OCI-M1 (cell line): ENCODE measurements at places on chromosomes 5 and 9.

DNA sequence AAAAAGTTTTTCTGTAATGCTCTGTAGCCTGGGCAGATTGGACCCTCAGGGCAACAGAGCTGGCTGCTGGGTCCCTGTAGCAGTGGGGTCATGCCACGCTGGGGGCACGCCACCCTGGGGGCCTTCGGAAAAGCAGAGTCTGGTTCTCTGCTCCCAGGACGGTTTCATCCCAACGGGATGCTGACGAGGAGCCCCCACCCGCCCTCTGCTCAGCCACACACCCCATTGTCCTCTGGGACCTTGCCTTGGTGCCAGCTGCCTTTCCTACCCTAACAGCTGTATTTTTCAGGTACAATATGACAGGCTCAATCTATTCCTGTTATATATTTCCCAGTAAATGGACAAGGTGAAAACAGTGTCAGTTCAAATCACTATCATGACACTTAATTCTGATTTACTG is 29.0 kb upstream of the MVB12B start:
- DNase-seq, result no peak

GRCh38 chr5:179886190-179886911 is 21.3 kb downstream of the TBC1D9B start:
- DNase-seq, result no peak

DNA sequence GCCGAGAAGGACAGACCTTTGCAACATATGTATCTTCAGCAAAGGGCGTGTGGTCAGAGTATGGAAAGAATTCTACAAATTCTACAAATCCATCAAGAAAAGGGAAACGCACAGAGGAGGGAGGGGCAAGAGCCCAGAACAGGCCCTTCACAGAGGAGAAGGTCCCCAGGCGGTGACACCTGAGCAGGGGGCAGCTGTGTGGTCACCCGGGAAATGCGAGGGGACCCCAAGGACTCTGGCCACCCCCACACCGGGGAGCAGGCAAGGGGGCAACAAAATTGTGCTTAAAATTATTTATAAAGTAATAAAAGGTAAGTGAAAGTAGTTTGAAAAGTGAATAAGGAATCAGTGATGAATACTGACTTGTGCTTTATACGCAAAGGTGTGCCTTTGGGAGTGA is 17.6 kb downstream of the NACC2 start:
- no peak for DNase-seq

DNA sequence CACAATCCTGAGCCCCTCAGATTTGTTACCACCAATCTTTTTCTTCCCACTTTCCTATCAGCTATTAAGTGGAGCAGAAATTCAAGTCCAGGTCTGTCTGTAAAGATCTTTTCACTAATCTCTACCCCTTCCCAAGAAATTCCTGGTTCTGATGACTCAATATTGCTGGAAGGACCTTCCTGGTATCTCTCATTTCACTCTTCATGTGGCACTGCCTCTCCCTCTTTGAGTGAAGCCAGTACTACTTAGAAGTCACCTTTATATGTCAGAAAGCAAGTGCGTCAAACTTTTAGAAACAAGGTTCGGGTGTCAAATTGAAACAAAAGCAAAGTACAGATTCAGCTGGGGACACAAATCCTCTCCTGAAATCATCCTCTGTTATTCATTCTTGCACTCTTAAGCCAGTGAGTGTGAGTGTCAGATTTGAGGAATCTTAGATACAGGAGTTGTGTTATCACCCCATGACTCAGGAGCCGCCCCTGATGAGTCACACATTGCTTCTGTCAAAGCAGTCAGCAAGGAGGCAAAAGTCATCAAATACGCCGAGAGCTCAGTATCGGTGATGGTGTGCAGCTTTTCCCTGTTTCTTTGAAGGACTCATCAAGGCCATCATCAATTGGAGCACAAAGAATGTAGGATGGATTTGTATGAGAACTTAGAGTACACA is 313.0 kb downstream of the CETN3 start:
- DNase-seq, result peak; percentile 50

- DNase-seq, result no peak
Measured at GRCh38 chr5:78610163-78610583, 38.4 kb downstream of the LHFPL2 start.

DNA sequence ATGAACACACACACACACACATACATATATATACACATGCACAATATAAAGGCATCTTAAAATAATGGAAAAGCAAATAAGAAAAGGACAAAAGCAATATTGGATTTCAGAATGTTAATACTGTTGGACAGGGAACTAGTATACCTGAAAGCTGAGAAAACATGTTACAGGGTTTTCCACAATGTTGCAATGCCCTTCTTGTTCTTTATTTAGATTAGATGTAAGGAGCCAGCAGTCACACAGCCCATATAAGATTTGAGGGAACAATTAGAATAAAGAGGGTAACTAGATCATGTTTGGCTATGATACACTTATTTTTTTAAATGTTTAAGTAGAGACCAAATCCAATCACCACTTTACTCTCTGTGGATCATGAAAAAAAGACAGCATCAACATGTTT is 61.7 kb downstream of the SH3TC2 start:
- no peak for DNase-seq

DNA sequence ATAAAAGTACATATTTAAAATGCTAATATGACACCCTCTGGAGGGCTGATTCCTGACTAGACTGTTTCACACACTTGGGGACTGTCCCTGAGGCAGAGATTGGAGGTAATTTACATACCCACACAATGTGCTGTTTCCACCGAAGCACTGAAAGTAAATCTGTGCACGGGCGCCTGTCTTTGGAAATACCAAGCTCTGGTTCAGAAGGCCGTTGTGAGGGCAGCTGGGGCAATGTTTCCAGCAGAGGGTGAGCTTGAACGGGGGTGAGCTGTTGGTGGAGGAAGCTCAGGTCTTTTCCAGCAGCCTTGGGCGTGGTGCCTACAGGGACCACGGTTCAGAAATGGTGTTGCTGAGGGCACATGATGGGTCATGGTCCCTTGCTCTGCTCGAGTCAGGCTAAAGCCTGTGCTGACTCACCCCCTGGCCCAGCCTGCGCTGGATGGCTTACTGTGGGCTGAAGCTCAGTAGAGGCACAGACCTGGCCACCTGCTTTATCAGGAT is 25.8 kb upstream of the HMCN2 start:
- no peak for DNase-seq

GRCh38 chr5:31561946-31562345 is 29.8 kb downstream of the C5orf22 start:
- DNase-seq, result no peak

GRCh38 chr5:18010053-18010452 is 375.8 kb downstream of the TAF11L14 start:
- peak; percentile 40 for DNase-seq

DNA sequence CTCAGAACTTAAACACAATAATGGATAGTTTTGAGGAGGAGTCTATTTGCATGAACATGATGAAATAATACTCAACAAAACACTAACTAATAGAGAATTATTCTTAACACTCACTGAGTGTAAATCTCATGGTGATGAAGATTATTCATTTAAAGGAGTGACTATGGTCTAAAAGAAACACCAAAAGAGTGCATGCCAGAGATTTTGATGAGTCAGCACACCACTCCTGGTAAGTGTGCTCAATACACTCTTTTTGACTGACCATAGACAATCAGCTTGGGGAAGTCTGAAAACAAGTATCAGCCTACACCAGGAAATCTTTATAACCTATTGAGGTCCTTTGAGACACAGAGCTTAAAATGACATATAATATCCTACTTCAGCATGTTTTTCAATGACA is 6.8 kb upstream of the FST start:
- DNase-seq, result peak; percentile 25

DNA sequence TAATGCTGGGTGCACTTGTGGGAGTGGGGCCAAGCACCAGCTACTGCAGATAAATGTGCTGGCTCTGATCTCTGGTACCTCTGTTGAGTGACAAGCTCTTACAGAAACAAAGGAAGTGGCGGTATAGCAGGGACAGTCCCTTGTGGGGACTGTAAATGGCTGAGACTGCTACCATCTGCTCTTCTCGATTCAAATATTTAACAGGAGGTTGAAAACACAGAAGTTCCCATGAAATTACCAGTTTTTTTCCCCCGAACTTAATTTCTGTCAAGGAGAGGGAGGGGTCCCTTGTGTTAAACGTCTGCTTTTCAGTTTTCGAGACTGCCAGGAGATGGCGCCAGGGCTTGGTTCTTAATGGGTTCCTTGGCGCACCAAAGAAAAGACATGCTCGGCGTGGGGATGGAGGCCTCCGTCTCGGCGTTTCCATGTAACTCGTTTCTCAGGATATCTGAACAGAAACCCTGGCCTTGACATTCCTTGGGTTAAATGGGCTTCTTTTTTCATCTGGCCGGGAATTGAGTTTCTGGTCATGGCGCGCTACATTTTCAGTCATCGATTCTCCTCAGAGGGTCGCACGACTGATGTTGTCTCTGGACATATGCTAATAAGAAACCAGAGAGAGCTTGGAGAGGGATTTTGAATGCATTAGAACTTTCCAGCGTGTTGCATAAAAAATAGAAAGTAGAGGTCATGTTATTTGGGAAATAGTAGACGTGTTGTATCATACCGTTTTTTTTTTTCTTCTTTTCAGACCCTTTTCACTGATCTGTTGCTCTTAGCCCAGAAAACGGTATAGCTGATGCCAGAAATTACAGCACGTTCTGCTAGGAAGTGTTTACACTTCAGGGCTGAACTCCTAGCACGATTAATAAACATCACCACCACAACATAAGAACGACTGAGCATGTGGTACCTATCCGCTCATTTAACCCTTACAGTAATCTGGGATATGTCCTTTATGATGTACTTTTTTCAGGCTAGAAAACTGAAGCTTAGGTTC is 64.0 kb downstream of the CARTPT start:
- DNase-seq, result peak; percentile 79

GRCh38 chr5:16596581-16596940 is 20.2 kb downstream of the RETREG1 start:
- DNase-seq, result no peak

DNA sequence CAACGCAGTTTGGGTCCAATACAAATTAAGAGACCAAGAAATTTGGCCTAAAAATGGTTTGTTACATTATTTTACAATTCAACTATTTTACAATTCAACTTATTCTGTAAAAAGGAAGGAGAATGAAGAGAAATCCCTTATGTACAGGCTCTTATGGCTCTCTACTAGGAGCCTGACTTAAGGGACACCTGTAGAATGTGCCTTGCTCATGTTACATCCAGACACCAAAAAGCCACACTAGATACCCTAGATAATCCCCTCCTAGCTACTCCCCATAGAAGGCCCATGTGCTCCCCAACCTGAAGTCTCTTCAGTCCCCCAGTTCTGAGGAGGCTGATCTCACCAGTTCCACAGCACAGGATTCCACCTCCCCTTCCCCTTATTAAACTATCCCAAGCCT is 14.1 kb upstream of the NNT start:
- DNase-seq, result no peak

DNA sequence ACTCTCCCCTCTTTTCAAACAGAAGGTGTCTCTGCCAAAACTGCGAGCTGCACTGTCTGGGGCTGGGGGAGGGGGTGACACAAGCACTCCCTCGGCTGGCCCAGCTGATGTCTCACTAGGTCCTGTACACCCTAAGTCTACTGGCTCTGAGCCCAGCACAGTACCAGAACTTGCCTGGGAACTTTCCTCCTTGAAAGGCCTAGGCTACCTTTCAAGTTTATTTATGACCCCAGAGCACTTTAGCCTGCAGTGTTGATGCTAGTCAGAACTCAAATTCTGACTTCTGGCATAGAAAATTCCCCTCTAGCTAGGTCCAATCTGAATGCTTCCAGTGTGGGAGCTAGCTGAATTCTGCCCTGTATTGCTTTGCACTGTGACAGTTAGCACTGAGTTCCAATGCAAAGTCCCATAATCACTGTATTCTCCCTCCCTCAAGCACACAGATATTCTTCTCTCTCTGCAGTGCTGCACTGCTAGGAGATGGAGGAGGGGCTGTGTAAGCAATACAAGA is 10.5 kb downstream of the LURAP1L start:
- peak; percentile 93 for DNase-seq

DNA sequence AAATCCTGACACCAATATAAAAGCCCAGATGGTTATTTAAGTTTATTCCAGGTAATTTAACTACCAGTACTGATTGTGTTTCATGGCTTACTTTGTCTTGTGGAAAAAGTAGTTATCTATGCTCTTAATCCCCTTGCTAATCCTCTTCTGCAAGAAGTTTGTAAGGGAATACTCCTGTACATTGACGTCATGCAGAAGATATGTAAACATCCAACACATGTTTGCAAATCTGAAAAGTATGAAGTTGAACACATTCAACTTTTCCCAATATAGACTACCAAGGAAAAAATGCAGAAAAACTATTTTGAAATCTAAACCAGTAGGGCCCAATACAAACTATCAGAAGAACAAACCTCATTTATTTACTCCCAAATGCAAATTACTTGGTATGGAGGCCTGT is 56.3 kb upstream of the ELL2 start:
- no peak for DNase-seq

- DNase-seq, result no peak
Measured at GRCh38 chr9:131899296-131900228, 159.7 kb upstream of the RAPGEF1 start.

- peak; percentile 60 for DNase-seq
Measured at GRCh38 chr5:22852807-22853660, at the start of gene CDH12. Gene CDH12 (minus strand): TSS chr5:22853344.

GRCh38 chr5:28850320-28850921 is 1812.0 kb upstream of the CDH9 start:
- no peak for DNase-seq

GRCh38 chr9:68876681-68877080 is 137.2 kb downstream of the PRKACG start:
- DNase-seq, result no peak

- DNase-seq, result peak; percentile 84
Measured at GRCh38 chr5:6827526-6828219, 114.4 kb downstream of the TENT4A start.

DNA sequence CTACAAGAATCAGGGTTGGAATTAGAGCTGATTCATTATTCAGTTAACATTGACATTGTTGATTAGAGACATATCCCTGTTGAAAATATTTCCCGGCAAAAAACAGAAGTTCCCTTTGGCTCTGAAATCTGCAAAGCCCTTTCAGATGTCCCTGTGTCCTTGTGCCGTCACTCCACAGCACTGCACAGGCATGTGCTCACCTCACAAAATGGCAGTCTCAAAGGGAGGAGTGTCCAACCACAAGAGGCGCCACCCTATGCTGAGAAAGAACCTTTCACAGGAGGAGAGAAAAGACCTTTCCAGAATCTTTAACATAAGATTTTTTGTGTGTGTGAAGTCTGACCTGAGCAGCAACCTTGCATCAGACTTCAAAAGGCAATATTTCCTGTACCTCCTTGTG is 112.8 kb upstream of the PRSS3 start:
- DNase-seq, result no peak

GRCh38 chr5:31918739-31919138 is 255.4 kb downstream of the GOLPH3 start:
- no peak for DNase-seq

- DNase-seq, result peak; percentile 8
Measured at GRCh38 chr9:132878695-132879456, at the start of gene SPACA9. Gene SPACA9 (plus strand): TSS chr9:132878898. CDS start chr9:132883948, 5,050 bp downstream.

GRCh38 chr5:98770209-98770910 is 3.1 kb upstream of the RGMB start:
- DNase-seq, result peak; percentile 75
